Naive thymus-derived CD4-positive, alpha-beta T cell (primary cell): ENCODE measurements at places on chromosomes 3 and 15. TPM values are rescaled to one million over a fixed set of nuclear protein-coding genes. Genes with fewer than 3 reads are reported as not detected.

DNA sequence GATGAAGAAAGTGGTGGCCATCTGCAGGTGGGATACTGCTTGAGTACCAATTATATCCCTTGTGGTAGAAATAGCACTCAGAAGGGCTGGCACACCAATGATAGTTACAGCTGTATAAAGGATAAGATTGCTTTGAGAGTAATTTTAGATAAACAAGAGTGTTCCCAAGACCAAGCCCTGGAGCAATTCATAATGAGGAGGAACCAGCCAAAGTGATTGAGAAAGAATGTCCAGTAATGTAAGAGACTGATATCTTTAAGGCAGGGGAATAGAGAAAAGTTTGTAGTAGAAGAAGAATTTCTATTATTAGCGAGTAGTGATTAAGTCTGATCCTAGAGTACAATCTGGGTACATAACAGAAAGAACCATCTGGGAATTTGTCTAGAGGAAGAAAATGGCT, 945.1 kb downstream of the OTOL1 start:
- no peak for DNase-seq

- DNase-seq = no peak
These were observed 46.1 kb downstream of the CPA3 start for GRCh38 chr3:148911173-148911572.

GRCh38 chr3:117873249-117873600, 1161.4 kb downstream of the IGSF11 start:
- DNase-seq = no peak

- DNase-seq = no peak
These were observed 6.6 kb downstream of the TIPARP start for GRCh38 chr3:156681002-156681401.

Gene MGA
- polyA plus RNA-seq = 12.7 TPM
